ENCODE measurements at places on chromosomes 2 and 18.

DNA sequence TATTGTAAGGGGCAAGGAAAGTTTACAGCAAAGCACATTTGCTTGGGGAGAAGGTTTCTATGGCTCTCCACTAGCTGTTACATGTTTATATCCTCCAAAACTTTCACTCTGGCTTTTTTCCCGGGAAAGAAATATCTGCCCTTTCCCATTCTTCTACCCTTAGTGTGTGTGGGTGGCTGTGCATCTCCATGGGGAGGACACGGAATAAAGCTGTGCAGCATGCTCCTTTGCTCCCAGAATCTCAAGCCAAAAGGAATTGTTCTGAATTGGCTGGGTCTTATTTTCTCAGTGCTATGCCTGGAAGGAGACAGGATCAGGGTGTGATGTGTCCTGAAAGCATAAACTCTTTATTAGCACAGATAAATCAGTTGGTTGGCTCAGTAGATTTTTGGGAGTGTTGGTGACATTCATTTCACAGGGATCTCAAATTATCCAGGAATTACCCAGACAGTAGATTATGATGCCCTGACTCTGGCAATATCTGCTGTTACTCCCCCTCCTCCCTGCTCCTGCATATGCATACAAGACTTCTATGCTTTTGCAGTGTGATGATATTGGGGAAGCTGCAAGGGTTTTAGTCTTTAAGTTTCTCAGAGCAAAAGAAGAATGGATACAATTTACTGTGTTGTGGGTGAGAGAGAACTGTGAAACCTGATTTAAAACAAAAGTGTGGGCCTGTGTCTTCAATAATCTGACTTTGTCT lies 63.1 kb downstream of the PARD3B start:
- no peak for DNase-seq

GRCh38 chr2:139438478-139438877 lies 658.3 kb upstream of the NXPH2 start:
- no peak for DNase-seq

GRCh38 chr2:136116813-136117390 lies 1.0 kb downstream of the CXCR4 start:
- DNase-seq, result no peak

DNA sequence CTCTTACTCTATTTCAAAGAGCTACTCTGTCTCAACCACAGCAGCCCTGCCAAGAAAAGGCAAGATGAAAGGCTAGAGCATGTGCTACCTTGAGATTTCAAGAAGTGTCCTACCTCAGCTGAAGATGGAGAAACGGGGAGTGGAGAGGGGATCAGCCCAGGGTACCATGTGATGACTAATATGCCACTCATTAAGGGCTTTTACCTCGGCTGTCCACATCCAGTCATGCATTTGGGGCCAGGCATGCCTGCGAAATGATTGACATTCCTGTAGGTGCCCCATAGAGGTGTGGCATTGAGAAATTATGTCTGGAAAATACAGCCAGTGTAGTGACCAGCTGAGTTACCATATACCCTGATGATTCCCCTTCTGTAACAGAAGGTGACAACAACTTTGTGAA lies 96.1 kb downstream of the NRP2 start:
- no peak for DNase-seq

GRCh38 chr2:101331202-101331601 lies 22.7 kb upstream of the RNF149 start:
- DNase-seq, result no peak

- no peak for DNase-seq
These were observed 845 bp downstream of the EML4 start for GRCh38 chr2:42169874-42170521.

- DNase-seq, result no peak
These were observed 62.6 kb upstream of the ZC3H15 start for GRCh38 chr2:186423481-186423880.

GRCh38 chr2:231364961-231365810 lies 30.3 kb upstream of the B3GNT7 start:
- DNase-seq, result no peak

GRCh38 chr18:44557616-44558151 lies 123.0 kb upstream of the SETBP1 start:
- DNase-seq, result no peak

- no peak for DNase-seq
These were observed 142.0 kb downstream of the MBD5 start for GRCh38 chr2:148162871-148163270.

- no peak for DNase-seq
These were observed 65.8 kb downstream of the RNF144A start for GRCh38 chr2:6982934-6983589.

DNA sequence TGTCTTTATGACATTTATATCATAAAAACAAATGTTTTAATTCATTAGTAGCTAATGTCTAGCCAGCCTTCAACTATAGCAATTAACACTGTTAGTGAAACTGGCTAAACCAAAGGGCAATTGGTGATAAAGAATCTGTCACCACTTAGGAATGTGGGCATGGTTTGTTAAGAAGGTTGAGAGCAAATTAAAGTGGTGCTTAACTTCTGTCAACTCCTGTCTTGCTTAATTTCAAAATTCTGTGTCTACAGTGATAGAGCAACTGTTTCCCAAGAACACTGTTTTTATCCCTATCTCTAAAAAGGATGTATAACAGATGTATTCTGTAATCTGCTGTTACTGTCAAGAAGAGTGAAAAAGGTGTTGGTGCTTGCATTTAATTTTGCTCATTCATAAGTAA lies 36.5 kb downstream of the CFAP36 start:
- DNase-seq, result no peak

GRCh38 chr18:51082571-51083267 lies 52.7 kb downstream of the SMAD4 start:
- DNase-seq, result no peak

DNA sequence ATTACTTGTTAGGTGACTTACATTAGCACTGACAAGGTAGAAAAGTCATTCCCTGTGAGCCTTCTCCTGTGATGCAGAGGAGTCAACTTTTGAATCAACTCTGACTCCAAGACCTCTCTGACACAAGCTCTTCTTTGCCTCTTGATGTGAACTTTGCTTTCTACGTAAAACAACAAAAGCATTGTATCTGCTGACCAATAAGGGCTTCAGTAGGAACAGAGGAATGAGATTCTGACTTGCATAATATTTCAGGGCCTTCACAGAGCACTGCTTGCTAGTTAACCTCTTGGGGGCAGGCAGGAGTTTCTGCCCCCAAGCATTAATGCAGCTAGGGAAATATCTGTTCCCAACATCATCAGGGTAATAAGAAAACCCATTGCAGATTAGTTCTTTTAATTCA lies 791.5 kb downstream of the BCL11A start:
- DNase-seq, result no peak

DNA sequence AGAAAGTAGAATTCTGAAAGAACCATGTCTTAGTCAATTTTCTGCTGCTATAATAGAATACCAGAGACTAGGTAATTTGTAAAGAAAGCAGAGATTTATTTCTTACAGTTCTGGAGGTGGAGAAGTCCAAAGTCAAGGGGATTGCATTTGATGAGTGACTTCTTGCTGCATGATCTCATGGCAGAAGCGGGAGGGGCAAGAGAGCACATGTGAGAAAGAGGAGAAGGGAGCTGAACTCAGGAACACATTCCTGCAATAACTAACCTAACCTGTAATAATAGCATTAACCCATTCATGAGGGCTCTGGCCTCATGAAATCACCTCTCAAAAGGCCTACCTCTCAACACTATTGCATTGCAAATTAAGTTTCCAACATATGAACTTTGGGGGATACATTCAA lies 797.5 kb upstream of the POU3F3 start:
- DNase-seq, result no peak

- DNase-seq, result no peak
These were observed 179.6 kb downstream of the RNF144A start for GRCh38 chr2:7096726-7097352.

DNA sequence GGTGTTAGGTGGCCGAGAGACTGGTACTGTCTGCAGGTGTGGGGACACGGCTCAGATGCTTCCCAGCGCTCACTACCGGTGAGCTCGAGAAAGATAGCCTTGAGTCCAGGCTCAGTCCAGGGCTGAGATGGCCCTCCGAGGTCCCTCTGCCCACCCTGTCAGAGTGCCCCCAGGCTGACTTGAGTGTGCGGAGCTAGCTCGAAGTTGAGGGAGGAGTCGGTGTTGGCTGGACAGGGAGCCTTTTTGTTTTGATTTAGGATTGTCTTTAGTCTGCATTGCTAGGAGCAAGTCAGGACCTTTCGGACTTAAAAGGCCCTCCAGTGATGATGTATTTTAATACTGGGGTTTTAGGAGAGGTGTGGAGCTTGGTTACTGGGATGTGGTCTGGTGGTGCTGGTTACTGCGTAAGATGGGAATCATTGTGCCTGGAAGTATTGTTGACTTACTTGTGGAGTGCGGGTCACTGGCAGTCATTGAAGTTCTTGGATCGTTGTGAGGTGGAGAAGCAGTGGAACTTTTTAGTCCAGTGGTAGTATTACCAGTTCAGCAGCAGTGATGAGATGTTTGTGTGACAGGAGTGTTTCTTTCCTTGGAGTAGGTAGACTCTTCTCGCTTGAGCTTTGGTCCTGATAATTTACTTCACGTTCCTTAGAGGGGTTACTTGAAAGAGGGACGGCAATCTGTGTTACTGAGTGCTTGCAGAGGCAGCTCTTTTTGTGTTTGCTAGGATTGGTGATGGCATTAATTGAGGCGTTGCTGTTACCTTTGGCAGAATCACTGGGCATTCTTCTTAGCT lies 633 bp downstream of the KIAA1328 start:
- DNase-seq, result no peak

GRCh38 chr2:4745056-4745991 lies 946.9 kb upstream of the SOX11 start:
- no peak for DNase-seq

DNA sequence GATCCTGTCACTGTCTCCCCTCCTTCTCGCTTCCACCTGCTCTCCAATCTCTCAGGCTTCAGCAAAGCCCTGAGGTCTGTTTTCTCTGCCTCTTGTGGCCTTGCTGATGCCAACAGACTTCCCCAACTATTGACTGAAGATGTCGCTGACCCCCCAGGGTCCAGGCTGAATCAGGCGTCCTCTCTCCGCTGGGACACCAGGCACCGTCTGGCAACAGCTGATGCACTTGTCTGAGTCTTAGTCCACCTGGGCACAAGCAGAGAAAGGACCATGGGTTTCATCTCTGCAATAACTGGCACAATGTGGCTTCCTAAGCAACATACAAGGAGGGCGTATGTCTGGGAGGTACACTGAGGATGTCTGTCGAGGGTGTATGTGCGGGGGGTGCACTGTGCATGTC lies 248.7 kb upstream of the MYT1L start:
- DNase-seq, result no peak

DNA sequence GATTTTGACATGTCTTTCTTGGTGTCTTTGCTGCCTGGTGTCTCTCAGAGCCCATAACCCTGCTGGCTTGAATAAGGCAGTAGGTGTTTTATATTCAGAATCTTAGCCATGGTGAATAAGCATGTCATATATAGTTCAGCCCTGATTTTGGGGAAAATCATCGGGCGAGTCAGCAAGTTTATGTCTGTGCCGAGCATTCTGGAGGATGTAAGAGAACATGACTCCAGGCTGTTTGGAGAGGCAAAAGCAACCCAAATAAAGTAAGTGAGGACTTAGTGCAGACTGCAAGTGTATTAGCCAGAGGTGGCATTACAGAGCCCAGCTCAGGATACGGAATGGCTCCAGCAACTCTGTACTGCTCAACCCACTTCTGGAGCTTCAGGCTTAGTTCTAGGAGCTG lies 50.3 kb downstream of the TCF7L1 start:
- no peak for DNase-seq

- DNase-seq, result no peak
These were observed 221.5 kb upstream of the SLC35G4 start for GRCh38 chr18:11387880-11388279.

DNA sequence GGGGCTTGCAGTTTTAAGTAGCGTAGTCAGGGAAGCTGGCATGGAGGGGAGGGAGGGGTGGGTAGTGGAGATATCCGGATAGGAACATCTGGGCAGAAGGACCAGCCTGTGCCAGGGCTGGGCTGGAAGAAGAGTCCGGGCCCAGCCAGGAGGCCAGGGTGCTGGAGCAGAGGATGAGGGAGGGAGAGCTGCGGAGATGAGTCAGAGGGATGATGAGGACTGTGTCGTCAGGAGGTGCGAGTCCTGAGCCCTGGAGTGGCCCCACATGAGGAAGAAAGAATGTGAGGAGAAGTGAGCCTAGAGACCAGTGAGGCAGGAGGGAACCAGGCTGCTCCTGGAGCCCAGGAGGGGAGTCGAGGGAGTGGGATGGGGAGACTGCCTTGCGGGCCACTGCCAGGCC lies 82.4 kb downstream of the CTIF start:
- DNase-seq, result no peak

DNA sequence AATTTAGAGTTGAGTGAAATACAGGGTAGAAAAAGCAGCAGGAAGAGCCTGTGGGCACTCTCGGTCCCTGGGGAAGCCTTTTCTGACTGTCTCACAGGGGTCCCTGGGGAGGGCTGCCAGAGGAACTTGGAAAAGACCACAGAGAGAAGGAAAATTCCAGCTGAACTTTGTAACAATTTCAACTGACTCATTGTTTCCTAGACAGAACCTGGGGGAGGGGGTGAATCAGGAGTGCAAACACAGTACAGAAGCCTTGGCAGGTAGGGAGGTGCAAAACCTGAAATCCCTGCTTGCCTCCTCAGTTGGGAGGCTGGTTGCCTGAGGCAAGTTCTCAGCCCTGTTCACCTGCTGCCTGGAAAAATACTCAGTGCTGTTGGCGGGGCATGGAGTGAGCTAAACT lies 106.8 kb downstream of the GRB14 start:
- DNase-seq, result no peak

DNA sequence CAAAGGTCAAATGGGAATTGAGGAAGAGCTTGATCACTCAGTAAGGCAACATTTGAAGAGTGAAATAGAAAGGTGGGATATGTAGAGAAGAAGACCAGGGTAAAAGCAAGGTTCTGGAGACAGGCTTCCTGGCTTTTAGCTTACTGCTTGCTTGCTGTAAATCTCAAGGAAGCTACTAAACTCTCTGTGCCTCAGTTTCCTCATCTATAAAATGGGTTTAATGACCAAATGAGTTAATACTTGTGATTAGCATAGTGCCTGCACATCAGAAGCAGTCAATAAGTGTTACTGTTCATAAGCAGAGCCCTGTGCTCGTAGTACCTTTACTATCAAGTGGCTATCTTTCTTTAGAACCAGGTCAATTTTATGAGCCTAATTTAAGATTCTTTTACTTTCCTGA lies 222.2 kb upstream of the ITGA4 start:
- DNase-seq, result no peak

GRCh38 chr2:239991689-239992314 lies 33.3 kb downstream of the NDUFA10 start:
- no peak for DNase-seq

DNA sequence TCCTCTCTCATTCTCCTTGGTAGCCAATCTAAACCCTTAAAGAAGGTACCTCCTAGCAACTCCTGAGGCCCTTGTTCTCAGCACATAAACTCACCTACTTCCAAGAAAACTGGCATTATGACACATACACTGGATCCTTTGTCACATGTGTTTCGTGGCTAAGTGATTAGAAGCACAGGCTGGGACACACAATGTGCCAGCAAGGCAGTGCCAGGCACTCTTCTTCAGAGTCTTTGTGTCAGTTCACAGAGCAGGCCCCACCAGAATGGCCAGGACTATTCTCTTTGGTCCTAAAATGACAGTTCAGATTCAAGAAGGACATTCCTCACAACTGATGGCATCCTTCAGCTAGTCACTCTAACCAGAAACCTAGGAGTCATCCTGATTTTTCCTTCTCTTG lies 40.3 kb downstream of the SMC6 start:
- no peak for DNase-seq
